ENCODE measurements at places on chromosomes 11 and 22. TPM values are rescaled to one million over a fixed set of nuclear protein-coding genes. Genes with fewer than 3 reads are reported as not detected.
A peak's percentile ranks its signal among the peaks of the same experiment; 100 is the strongest.

MS4A2 gene
- 0.52 TPM for total RNA-seq

DNA sequence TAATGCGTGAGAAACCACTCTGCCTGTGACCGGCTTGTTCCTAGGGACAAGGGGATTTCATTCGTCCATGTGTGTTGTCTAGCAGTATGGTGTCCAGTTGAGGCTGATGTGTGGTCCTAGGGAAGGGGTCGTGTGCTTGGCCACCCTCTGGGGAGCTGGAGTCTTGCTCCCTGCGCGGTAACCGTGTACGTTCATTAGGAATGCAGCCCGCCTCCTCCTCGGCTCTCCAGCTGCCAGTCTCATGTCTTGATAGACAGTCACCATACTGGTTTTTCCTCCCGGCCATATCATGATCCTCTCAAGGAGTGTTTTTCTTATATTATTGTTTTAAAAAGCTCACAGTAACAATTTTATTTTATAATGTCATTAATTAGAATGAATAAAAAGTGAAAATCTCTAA is 5.9 kb downstream of the CTTN start:
- H3K27me3 ChIP-seq: no peaks in the 10 kb centered on the region
- no peak for DNase-seq
- H3K4me1 ChIP-seq: no peaks in the 10 kb centered on the region
- peaks cover 10% of the 10 kb centered on the region for H3K36me3 ChIP-seq
- no peak overlapping the region for H3K27ac ChIP-seq

GPR83 gene
- not detected for total RNA-seq

CCDC179 gene
- total RNA-seq: not detected

DNA sequence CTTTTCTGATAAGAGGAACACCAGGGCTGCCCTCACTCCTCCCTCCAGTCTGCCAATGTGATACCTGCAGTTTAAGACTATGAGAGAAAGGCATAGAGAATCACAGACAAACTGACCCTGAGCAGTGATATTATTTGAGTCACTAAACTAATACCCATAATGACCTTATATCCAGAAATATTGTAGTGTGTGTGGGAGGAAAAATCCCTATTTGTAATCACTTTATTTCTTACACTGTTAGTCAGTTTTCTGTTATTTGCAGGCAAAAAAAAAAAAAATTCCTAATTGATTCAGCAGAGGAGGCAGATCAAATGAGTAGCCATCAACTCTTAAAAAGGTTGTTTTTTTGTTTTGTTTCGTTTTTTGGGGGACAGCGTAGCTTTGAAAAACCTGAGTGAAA is 82.5 kb downstream of the MAML2 start:
- H3K4me1 ChIP-seq: no peaks in the 10 kb centered on the region
- H3K4me3 ChIP-seq: no peak overlapping the region
- DNase-seq: no peak
- H3K27me3 ChIP-seq: no peaks in the 10 kb centered on the region
- H3K36me3 ChIP-seq: no peaks in the 10 kb centered on the region

- no peaks in the 10 kb centered on the region for H3K27me3 ChIP-seq
- peak; percentile 57 for DNase-seq
- H3K36me3 ChIP-seq: peaks cover 32% of the 10 kb centered on the region
- H3K27ac ChIP-seq: peak overlapping the region; percentile 94
Observed at GRCh38 chr11:66068154-66068821, 1.8 kb upstream of the PACS1 start.

DNA sequence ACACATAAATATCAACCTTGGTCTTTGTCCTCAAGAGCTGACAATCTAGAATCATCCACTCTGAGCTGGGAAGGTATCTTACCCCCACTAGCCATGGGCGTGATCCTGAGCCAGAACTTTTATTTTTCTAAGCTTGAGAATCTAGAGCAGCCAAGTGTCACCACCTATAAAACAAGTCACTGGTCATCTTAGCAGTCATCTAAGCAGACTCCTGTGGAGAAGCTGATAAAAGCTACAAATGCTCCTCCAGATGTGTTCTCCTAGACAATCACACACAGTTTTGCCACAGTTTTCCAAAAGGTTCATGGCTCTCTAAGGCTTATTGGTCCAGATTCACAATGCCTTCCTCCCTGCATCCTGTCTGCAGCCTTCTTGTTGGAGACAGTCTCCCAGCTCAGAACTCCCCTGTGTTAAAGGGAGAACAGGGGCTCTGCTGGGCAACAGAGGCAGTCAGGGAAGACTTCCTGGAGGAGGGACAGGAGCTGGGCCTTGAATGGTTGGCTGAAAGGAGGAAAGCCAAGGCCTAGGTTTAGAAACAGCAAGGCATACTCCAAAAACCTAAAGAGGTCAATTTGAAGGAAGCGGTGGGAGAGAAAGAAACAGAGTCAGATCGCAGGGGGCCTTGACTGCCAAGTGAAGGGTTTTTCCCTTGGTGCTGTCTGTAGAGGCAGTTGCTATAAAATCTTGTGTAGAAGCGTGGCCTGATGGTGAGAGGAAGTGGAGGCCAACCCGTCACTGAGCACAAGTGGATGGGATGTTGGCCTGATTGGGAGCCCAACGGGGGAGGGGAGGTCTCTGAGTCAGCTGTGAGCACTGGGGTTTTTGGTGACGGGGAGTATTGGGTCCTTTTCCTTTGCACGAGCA is 42.0 kb downstream of the ALX4 start:
- H3K4me3 ChIP-seq: no peak overlapping the region
- no peaks in the 10 kb centered on the region for H3K36me3 ChIP-seq
- no peaks in the 10 kb centered on the region for H3K4me1 ChIP-seq
- no peaks in the 10 kb centered on the region for H3K27me3 ChIP-seq
